ENCODE measurements at places on chromosomes 4 and X. TPM values are rescaled to one million over a fixed set of nuclear protein-coding genes. Genes with fewer than 3 reads are reported as not detected.

Gene NAA10
- 212 TPM for total RNA-seq

Gene CXCL8
- 6.0 TPM for total RNA-seq

Gene TLR1
- total RNA-seq: 0.22 TPM

Gene TMSB15B
- 6.5 TPM for total RNA-seq

Gene GPC4
- 0.05 TPM for total RNA-seq

Gene GPRASP2
- 4.7 TPM for total RNA-seq

Gene GPAT3
- 29.9 TPM for total RNA-seq

Gene ERVMER34-1
- 0.71 TPM for total RNA-seq

Gene TCEAL7
- total RNA-seq: not detected

Gene INTU
- total RNA-seq: 1.0 TPM

Gene USP51
- 0.37 TPM for total RNA-seq

Gene CENPE
- total RNA-seq: 4.8 TPM

Gene MAP7D3
- total RNA-seq: 12.4 TPM

Gene GAGE12J
- total RNA-seq: not detected
